ENCODE measurements at places on chromosomes 16 and 17.

DNA sequence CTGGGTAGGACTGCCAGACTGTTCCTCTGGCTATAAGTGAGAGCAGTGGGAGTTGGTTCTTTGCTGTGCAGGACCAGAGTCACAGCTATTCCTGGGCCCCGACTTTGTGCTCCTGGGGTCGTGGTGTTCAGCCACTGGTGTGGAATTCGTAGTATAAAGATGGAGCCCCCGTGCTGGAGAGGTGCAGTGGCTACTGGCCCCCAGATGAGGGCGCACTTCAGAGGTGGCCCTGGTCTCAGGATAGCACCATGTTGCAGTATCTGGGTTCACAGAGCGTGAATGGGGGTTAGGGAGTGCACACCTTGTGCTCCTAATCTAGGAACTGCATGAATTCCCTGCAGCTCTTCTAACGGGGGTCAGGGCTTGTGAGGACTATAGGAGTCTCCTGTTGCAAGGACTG lies 21.1 kb downstream of the TANC2 start:
- no peak for DNase-seq

GRCh38 chr17:50919321-50920040 lies 53.3 kb upstream of the TOB1 start:
- peak; percentile 99 for DNase-seq

DNA sequence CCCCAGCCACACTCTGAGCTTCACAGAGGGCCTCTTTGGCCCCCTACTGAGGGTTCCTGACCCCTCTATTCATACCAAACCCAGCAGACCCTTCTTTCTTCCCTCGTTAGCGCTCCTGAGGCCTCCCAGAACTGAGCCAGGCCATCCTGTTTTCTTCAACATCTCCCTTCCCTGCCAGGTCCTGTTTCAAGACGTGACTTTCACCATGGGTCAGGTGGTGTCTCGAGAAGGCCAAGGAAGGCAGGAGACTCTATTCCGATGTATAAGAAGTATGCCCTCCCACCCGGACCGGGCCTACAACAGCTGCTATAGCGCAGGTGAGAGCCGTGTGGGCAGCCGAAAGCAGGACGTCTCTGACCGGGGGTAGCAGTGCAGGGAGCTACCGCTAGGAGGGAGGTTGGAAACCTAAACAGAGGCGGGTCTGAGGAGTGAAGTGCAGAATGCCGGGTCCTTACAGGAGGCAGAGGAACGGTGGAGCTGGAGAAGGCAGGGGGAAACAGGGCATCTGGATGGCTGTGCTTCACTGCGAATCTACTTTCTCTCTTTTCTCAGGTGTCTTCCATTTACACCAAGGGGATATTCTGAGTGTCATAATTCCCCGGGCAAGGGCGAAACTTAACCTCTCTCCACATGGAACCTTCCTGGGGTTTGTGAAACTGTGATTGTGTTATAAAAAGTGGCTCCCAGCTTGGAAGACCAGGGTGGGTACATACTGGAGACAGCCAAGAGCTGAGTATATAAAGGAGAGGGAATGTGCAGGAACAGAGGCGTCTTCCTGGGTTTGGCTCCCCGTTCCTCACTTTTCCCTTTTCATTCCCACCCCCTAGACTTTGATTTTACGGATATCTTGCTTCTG lies 1.3 kb upstream of the SENP3 start:
- DNase-seq: peak; percentile 56

- no peak for DNase-seq
Observed at GRCh38 chr16:52718046-52718445, 171.1 kb upstream of the TOX3 start.

GRCh38 chr16:4200000-4200780 lies 41.7 kb downstream of the SRL start:
- no peak for DNase-seq

GRCh38 chr16:10750793-10751192 lies 7.2 kb downstream of the NUBP1 start:
- DNase-seq: no peak

DNA sequence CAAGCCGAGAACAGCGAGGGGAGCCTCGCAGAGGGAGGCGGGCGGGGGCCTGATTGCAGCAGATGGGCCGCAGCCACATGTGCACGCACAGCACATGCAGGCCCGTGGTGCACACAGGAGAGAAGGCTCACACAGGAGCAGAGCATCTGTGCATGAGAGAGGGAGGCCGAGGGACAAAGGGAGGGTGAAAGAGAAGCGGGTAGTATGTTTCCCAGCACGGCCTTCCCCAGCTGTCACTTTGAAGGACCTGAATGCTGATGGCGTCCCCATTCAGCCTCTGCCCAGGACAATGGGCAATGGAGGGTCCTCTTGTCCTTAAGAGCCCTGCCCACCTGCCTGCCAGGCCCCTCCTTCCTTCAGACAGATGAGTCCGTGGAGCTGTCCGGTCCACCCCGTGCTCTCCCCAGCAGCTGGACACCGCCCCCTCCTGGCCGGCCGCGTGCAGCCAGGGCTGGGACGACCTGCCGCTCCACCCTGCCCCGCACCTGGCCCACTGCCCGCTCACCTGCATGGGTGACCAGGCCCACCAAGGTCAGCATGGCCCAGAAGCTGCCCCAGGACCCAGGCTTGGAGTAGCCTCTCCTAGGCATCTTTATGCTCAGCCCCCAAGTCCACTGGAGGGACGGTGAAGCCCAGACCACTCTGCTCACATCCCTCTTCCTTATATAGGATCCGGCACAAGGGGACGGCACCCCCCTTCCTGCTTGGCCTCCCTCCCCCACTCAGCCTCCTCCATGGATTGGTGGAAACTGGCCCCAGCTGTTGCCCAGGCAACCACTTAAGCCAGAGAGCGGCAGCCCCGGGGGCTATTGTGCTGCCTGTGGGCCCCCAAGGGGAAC lies at the start of gene BTBD17:
Gene BTBD17, minus strand, starts transcription at position 639 of the 839 bp plus-strand sequence. Its CDS starts 49 bp downstream, at position 590.
- peak; percentile 61 for DNase-seq

- DNase-seq: no peak
Observed at GRCh38 chr16:75256059-75256571, 4.7 kb upstream of the BCAR1 start.

GRCh38 chr16:79508294-79508693 lies 92.2 kb downstream of the MAF start:
- no peak for DNase-seq

DNA sequence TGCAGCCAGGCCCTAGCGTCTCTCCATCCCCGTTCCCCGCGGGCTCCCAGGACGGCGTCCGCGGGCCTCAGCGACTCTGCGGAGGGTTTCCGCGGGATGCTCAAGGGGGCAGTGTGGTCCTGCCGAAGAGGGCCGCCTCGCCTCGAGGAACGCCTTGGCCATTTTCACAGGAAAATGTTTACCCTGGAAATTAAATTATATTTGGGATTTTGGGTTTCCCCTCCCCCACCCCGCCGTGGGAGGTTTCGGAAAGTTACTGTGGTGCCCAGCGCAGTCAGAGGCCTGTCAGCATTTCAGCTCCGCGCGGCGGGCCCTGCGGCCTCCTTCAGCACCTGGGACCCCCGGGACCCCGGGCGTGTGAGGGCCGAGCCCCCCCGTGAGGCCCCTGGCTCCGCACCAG lies 94.5 kb downstream of the PCTP start:
- no peak for DNase-seq

GRCh38 chr17:47726796-47727703 lies 6.0 kb upstream of the TBX21 start:
- no peak for DNase-seq

DNA sequence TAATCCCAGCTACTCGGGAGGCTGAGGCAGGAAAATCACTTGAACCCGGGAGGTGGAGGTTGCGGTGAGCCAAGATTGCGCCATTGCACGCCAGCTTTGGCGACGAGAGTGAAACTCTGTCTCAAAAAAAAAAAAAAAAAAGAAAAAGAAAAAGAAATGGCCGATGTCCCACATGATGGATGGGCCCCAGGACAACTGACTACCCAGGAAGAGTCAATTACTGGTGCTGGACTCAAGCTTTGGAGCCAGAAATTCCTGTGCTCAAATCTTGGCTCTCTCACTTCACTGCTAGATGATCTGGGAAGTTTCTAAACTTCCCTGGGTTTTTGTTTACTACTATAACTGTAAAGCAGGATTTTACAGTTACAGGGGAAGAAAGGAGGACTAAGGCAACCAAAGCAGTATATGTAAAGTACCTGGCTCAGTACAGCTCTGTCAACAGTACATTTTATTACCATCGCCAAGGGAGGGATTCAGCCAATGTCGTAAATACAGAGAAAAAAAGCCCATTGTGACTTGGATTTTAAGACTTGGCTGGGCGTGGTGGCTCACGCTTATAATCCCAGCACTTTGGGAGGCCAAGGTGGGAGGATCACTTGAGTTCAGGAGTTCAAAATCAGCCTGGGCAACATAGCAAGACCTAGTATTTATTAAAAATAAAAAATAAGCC lies 11.9 kb downstream of the C16orf86 start:
- peak; percentile 78 for DNase-seq

GRCh38 chr17:58691701-58692238 lies at the start of gene TEX14:
Gene TEX14, minus strand, starts transcription at chr17:58692045. Its CDS starts 40,044 bp downstream, at chr17:58652001.
- no peak for DNase-seq

DNA sequence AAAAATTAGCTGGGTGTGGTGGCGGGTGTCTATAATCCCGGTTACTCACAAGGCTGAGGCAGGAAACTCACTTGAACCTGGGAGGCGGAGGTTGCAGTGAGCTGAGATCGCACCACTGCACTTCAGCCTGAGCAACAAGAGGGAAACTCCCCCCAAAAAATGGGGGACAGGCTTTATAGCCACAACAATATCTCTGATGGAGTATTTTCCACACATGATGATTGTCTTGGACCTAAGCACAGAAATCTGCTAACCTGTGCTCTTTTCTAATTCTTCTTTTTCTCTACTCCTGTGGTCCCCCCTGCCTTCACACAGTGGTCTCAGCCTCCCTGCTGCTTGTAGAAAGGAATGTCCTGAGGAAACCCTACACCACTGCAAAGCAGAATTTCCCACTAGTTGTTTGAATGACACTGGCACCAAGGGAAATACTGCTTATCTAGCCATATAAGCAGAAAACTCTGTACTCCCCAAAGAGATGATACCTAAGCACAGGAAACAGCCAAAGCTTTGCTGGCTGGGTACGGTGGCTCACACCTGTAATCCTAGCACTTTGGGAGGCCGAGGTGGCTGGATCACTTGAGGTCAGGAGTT lies 117.6 kb downstream of the USP31 start:
- no peak for DNase-seq

GRCh38 chr17:61968757-61969156 lies 41.0 kb upstream of the INTS2 start:
- DNase-seq: no peak

DNA sequence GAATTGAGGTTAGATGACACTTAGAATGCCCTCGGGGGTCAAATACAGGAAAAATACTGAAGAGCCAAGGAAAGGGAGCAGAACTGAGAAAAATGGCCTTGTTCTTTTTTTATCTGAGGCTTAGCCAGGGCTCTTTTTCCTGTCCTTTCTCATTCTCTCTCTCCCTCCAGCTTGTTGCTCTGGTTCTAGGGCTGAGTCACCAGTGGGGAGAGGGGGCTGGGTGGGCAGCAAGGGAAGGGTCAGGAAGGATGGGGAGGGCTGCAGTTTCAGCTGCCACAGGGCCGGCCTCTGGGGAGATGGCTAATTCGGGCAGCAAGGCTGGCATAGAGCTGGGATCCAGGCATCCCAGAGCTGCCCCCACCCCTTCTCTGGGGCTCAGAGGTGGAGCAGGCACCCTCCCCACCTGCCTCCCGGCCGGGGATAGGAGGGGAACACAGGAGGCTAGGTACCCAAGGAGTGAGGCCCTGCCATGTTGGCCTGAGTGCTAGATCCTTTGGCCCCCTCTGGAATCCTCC lies 3.9 kb downstream of the ITGA3 start:
- no peak for DNase-seq

GRCh38 chr16:88356124-88356726 lies 26.5 kb upstream of the ZNF469 start:
- no peak for DNase-seq

- no peak for DNase-seq
Observed at GRCh38 chr16:74463888-74464287, 42.6 kb upstream of the CLEC18B start.

DNA sequence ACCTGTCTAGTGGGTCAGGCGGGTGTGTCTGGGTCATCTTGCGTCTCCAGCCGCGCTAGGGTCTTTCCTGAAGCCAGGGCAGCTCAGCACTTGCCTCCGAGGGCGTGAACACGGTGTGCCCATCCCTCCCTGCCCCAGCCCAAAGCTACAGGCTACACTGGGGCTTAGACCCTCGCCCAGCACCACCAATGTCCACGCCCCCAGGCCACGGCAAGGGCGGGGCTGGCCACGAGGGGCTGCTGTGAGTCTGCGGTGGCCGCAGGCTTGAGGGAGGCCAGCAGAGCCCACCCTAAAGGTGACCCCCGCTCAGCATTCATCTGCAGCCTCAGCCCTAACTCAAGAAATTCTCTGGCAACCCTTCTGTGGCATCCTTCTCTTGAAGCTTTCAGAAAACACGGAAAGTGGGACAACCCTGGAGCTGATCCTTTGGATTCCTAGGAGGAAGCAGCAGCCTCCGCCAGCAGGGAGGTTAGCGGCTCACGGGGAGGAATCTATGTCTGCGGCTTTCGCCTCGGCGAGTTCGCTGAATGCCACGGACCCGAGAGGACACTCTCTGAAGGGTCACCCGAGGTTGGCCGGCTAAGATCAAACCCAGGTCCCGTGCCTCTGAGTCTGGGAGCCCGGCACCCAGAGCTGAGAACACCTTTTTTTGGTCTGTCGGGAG lies 41.7 kb downstream of the TIMM22 start:
- DNase-seq: no peak

DNA sequence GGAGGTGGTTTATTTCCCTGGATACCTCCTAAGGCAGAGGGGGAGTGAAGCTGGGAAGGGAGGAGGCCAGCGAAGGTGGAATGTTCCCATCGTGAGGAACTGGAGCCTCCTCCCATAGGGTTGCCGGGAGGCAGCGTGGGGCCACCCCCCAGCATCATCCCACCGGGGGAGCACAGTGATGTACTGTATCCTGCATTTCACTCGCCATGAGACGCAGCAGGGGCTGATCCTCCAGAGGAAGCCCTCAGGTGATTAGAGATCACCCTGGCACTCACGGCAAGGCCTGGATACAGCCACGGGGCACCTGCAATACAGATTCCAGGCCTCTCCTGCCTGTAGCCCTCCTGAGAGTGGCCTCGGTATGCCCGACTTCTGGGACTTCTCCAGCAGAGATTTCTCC lies 25.5 kb upstream of the BEAN1 start:
- no peak for DNase-seq

- no peak for DNase-seq
Observed at GRCh38 chr17:18138065-18138749, 29.7 kb downstream of the MYO15A start.

All from NCI-H526 (cell line).